ENCODE measurements at places on chromosomes 13 and 19. TPM values are rescaled to one million over a fixed set of nuclear protein-coding genes. Genes with fewer than 3 reads are reported as not detected.

The RCBTB1 gene
- 37.8 TPM for polyA plus RNA-seq

The DENND1C gene
- polyA plus RNA-seq: 39.1 TPM

The ZNF586 gene
- polyA plus RNA-seq: 35.0 TPM

The LAIR1 gene
- polyA plus RNA-seq: 3.5 TPM

The SIAH3 gene
- polyA plus RNA-seq: 0.97 TPM

The FLT3LG gene
- polyA plus RNA-seq: 2.7 TPM

The CASP14 gene
- not detected for polyA plus RNA-seq

The CTXN1 gene
- 20.9 TPM for polyA plus RNA-seq

DNA sequence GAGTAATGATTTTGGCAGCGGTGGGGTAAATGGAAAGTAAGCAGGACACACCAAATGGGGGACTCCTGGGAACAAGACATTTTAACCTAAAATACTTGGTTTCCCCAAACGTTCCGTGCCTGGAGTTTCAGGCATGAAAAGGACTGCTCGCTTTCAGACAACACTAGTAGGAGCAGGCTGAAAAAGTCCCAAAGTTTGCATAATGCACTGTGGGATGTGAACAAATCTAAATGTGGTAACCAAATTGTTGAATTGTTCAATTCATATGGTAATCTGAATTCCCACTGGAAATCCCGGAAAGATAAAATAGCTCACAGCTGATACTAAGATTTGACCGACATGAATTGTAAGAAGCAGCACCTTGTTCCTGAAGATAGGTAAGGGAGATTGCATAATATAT is 467.2 kb upstream of the ARGLU1 start:
- DNase-seq: no peak

DNA sequence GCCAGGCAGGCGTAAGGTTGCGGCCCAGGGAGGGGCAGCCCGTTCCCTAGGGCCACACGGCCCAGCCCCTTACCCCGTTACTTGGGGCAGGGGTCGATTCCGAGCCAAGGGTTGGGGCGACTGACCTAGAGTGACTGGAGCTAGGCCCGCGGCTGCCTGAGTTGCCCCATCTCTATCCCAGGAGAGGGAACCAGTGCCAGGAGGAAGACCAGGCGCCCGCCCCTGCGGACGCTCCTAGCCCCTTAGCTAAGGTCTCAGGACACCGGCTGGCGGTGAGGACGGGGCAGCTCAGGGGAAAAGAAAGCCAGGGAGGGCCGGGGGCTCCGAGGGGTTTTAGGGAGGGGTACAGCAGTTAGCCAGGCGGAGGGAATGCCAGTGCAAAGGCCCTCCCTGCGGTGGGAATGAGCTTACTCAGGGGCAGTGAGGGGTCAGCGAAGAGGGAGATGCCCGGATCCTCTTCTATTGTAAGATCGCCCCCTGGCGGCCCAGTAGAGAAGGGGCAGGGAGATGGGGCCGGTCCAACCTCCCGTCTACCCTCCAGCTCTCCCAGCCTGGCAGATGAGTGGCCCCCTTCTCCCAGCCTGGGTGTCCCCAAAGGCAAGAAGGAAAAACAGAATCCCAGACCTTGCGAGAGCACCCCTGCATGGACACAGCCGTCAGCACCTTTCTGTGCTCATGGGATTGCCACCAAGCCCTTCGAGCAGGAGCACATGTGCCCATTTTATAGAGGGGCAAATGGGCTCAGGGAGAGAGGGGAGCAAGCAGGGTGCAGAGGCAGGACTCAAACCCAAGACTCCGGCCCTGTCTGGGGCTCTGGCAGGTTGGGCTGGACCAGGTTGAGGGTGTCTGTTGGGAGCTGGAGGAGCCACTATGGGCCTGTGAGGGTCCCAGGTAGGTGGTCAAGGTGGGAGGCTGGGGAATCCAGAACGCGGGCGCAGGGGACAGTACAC is 16.3 kb downstream of the CILP2 start:
- DNase-seq: no peak

DNA sequence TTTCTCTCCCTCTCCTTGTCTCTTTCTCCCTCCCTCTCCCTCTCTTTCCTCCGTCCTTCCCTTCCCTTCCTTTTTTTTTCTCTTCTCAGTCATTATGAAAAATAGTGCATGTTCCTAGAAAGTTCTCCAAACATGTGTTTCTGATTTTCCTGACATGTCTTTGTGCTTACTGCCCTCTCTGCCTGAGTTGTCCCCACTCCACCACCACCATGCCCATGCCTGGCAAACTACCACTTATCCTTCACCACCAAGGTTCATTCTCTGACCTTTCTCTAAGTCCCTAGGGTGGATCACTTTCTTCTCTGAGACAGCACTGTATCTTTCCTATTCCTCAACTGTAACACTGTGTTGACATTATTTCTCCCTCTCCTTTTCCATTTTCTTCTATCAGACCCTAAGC is 98.2 kb downstream of the LACC1 start:
- no peak for DNase-seq

GRCh38 chr19:28549680-28550277 is 663.2 kb downstream of the UQCRFS1 start:
- DNase-seq: no peak

- DNase-seq: no peak
Measured at GRCh38 chr13:99289271-99289670, 17.9 kb downstream of the GPR183 start.

- DNase-seq: no peak
Measured at GRCh38 chr13:101453784-101454201, 1.3 kb downstream of the ITGBL1 start.

DNA sequence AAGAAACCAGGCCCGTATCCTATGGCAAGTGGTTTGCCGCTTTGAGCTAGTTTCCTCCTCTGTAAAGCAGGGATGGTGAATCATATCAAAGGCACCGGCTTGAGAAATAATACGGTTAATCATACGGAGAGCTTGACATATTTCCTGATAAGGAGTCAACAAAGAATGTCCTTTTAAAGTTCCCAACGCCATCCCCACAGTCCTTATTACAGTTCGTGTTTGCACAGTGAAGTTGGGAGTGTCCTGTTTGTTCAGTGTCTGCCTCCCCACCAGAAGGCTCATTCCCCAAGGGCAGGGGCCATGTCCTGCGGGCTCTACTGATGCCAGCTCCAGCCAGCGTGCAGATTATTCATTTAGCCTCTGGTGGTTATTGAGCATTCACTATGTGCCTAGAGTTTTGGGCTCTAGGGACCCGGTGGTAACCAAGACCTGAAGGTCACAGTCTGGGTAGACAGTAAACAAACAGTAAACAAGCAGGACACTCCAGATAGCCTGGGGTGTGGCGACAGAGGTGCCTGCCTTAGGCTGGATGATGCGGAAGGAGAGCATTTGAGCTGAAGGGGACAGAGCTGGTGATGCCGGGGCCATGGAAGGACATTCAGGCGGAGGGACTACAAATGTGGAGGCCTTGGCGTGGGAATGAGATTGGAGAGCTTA is 6.3 kb downstream of the GRAMD1A start:
- no peak for DNase-seq

DNA sequence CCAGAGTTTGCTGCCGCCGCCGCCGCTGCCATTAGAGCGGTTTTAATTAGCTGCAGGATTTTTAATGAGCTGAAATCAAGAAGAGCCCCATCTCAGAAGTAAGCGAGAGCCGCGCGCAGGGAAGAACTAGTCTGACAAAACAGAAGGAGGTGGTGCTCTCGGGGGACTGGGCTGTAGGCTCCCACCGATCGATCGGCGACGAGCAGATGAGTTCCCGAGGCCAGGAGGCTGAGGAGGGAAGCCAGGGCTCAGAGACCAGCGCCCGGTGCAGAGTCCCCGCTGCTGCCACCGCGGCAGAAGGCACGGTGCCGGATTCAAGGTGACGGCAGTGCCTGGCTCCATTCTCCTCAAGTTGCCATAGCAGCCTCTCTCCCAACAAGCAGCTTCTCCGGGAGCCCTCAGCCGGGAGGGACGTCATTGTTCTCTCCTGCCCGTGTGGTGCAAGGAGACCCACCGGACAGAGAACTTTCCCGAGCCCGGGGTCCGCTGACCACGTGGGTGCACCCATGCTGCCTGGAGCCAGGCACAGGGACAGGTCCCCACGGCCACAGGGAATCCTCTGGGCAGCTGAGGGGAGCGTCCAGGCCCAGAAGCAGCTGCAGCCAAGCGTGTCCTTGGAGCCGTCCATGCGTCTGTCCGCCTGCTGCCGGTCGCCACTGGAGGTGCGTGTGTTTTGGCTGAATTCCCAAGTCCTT is 62.9 kb downstream of the CHST8 start:
- DNase-seq: no peak

DNA sequence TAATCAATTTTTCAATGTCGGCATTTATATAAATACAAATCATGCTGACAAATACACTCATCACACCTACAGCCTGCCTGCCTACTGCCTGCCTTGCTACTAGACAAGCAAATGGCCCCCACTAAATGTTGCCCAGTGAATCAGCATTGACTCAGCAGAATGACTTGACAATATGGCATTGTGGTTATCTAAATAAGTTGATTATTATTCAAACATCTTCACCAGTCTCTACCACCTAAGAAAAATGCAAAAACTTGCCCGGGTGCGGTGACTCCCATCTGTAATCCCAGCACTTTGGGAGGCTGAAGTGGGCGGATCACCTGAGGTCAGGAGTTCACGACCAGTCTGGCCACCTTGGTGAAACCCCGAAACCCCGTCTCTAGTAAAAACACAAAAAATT is 296.1 kb downstream of the PCDH9 start:
- DNase-seq: no peak

DNA sequence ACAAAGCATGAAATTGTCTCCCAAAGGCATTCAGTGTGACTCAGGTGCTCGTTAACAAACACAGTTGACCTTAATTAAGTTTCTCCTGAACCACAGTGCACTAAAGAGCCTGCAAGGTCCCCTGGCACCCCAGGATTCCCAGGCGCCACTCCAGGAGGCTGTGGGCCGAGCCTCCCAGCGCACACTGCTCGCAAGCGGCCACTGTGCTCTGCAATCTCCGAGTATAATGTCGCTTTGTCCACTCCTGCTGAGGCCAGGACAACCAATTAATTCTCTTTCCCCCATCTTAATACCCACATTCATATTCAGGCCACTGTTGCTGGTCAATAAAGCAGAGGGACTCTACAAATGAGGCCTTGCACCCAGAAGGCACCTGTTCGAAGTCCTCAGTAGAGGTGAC is 8.8 kb downstream of the RAB20 start:
- DNase-seq: no peak

GRCh38 chr19:50250450-50251136 is 47.2 kb downstream of the MYH14 start:
- no peak for DNase-seq

GRCh38 chr19:1847684-1848398 is 442 bp downstream of the REXO1 start:
- no peak for DNase-seq

DNA sequence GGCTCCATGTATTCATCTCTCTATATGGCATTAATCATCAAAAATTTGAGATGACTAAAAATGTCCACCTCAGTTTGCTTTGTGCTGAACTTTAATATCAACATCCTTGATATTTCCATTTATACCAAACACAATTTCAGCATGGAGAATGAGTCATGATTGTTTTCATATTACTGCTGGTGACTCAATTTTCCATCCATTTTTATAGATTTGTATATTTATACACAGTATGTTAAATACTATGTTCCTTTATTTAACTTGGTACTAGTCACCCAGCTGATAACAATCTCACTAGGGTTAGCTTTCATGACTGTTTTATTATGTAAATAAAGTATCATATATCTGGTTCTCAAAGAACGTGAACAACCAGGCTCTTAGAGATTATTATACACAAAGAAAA is 1255.1 kb downstream of the SLITRK1 start:
- DNase-seq: no peak

GRCh38 chr13:75489502-75490263 is 7.7 kb upstream of the TBC1D4 start:
- DNase-seq: no peak

GRCh38 chr13:71772361-71772760 is 94.6 kb downstream of the DACH1 start:
- no peak for DNase-seq

DNA sequence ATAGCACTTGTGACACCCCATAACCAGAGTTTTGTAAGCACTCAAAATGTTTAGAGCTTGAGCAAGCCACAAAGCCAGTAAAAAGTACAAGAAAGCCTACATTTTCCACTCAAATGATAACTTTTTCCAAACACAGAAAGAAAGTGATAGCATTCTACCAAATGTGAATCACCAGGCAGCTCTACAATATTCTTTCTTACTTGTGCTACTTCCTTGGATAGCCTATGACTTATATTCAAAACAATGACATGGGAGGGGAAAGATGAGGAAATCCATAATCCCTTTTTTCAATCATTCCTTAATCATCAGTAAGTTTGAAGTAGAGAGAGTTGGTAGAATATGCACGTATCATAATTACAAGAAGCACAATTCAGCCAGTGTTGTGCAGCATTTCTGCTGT is 650.8 kb upstream of the PCDH9 start:
- no peak for DNase-seq

- no peak for DNase-seq
Measured at GRCh38 chr13:44748439-44748838, 172.3 kb upstream of the TSC22D1 start.

- no peak for DNase-seq
Measured at GRCh38 chr19:33297401-33298145, 4.8 kb downstream of the CEBPA start.

DNA sequence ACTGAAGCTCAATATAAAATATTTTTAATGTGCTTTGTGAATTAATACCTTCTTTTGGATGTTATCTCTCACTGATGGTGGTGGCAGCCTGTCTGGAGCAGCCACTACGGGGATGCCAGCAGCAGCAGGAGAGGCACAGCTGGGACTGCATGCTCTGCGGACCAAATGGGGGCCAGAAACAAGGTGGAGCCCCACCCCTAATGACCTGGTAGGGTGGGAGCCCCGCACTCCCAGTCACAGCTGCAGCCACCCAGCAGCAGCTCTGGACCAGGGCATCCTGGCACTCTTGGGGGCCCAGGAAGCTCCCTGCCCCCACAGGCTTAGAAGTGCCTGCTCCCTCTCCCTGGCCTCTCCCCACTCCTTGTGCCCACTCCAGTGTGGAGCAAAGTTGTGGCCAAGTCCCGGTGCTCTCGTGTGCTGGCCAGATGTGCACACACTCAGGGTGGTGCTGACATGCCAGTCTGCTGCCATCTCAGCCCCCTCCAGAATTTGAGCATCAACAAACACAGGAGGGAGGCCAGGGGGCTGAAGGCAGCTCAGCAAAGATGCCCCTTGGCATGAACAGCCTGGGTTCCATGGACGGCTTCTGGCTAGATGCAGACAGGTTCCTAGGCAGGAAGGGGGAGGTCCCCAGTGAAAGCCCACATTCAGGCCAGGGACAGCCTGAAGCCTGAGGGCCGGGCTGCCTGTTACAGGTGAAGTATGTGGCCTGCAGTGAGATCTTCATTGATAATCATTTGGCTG is 696.7 kb upstream of the SLITRK5 start:
- DNase-seq: no peak

- DNase-seq: no peak
Measured at GRCh38 chr13:102039264-102039663, 362.6 kb downstream of the FGF14 start.

GRCh38 chr13:33076001-33076992 is 60.1 kb downstream of the KL start:
- no peak for DNase-seq

GRCh38 chr13:93001866-93002461 is 224.6 kb upstream of the GPC6 start:
- DNase-seq: no peak
